ENCODE measurements at places on chromosomes 6 and 20.

GRCh38 chr6:44785130-44785529, 397.6 kb downstream of the CDC5L start:
- DNase-seq: no peak

GRCh38 chr6:135851442-135852271, at the start of gene PDE7B:
Gene PDE7B, plus strand, starts transcription at chr6:135851701.
- no peak for DNase-seq

DNA sequence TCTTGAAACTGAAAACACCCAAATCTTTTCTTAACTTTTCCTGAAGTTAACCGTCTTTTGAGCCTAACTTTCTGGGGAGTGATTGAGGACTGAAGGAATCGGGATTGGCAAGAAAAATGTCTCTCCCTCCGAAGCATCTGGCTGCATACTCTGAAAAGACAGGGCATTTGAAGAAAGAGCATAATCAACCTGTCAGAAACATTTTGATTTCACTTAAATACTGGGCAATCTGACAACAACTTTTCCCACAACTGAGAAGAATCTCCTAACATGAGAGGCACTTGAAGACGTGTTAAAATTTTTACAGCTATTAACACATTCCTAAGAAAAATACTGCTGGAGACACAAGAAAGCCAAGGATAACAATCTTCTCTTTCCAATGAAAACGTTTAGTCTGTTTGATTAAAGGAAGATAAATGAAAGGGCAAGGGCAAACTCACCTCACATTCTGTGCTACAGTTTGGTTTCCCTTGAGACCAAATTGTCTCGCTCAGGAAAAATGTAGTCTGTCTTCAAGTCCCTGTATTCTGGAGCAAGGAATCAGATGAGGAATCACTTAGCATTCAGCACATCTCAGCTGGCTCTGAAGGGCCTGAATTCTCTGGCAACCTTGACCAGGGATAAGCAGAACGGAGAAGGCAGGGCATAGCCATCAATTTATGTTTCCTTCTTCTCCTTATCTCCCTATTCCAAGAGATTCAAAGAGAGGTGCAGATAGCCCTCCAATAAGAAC, 76.1 kb downstream of the TBX18 start:
- DNase-seq: no peak

- DNase-seq: no peak
These were observed 26.3 kb downstream of the SUN5 start for GRCh38 chr20:32978009-32978335.

GRCh38 chr6:7373739-7374138, 15.8 kb downstream of the CAGE1 start:
- DNase-seq: no peak
